Adrenal gland (tissue), 19 donors: ENCODE measurements at places on chromosomes 7 and 10. TPM values are rescaled to one million over a fixed set of nuclear protein-coding genes. Genes with fewer than 3 reads are reported as not detected.

CRHR2 gene
- not detected for polyA plus RNA-seq

SRRM3 gene
- 5.6 TPM for polyA plus RNA-seq

TSPAN12 gene
- 79.4 TPM for polyA plus RNA-seq

GPR15LG gene
- not detected for polyA plus RNA-seq

H2BK1 gene
- not detected for polyA plus RNA-seq

MPP7 gene
- 3.5 TPM for polyA plus RNA-seq

SLC13A1 gene
- polyA plus RNA-seq = not detected

HOGA1 gene
- 13.6 TPM for polyA plus RNA-seq
